ENCODE measurements at places on chromosomes 12 and 14.

DNA sequence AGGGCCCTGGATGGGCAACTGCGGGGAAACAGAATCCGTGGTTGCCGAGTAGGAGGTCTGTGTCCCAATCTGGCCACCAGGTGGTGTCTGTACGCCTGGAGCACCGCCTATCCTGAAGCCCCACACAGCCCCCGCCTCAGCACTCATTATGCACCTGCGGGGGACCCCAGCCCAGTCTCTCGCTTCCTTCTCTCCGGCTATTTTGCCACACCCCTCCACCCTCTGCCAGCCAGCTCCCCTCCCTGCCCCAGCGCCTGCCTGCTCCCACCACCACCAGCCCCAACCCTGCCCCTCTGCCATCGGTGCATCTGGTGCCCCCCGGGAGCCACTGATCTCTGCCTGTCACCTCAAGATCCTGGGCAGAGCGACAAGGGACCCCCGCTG is 2.2 kb upstream of the NXPH4 start:
- peaks cover 40% of the 10 kb centered on the region for H3K4me1 ChIP-seq
- DNase-seq, result peak; percentile 57
- no peak overlapping the region for H3K4me3 ChIP-seq
- no peak overlapping the region for H3K27ac ChIP-seq
- peaks cover 54% of the 10 kb centered on the region for H3K27me3 ChIP-seq
- H3K36me3 ChIP-seq, result peaks cover 21% of the 10 kb centered on the region

GRCh38 chr14:61596990-61597389 is 98.3 kb upstream of the HIF1A start:
- H3K4me3 ChIP-seq, result no peak overlapping the region
- H3K4me1 ChIP-seq, result peaks cover 24% of the 10 kb centered on the region
- DNase-seq, result no peak
- H3K27ac ChIP-seq, result peak overlapping the region; percentile 72

DNA sequence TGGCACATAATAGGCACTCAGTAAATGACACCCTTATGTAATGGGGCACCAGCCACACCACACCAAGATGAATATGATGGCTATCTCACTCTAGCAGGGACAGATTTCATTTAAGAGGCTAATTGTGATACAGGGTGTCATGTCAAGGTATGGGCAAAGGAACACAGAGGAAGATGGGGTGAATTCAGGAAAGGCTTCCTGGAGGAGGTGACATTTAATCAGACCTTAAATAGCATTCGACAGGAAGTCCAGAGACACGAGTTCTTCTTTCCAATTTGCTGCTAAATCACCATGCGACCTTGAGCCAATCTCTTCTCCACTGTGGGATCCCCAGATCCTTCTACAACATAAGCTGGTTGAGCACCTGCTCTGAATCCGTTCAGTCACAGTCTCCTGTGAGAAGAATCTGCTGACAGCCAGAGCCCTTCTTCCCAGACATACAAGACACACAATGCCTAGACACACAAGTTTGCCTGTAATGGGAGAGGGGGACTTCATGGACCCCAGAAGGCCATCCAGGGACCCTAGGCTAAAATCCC is 1.5 kb upstream of the DTX1 start:
- H3K27ac ChIP-seq, result no peak overlapping the region
- peak overlapping the region; percentile 31 for H3K4me3 ChIP-seq
- H3K27me3 ChIP-seq, result no peaks in the 10 kb centered on the region
- no peak for DNase-seq
- H3K36me3 ChIP-seq, result peaks cover 3% of the 10 kb centered on the region
- H3K4me1 ChIP-seq, result peaks cover 4% of the 10 kb centered on the region

DNA sequence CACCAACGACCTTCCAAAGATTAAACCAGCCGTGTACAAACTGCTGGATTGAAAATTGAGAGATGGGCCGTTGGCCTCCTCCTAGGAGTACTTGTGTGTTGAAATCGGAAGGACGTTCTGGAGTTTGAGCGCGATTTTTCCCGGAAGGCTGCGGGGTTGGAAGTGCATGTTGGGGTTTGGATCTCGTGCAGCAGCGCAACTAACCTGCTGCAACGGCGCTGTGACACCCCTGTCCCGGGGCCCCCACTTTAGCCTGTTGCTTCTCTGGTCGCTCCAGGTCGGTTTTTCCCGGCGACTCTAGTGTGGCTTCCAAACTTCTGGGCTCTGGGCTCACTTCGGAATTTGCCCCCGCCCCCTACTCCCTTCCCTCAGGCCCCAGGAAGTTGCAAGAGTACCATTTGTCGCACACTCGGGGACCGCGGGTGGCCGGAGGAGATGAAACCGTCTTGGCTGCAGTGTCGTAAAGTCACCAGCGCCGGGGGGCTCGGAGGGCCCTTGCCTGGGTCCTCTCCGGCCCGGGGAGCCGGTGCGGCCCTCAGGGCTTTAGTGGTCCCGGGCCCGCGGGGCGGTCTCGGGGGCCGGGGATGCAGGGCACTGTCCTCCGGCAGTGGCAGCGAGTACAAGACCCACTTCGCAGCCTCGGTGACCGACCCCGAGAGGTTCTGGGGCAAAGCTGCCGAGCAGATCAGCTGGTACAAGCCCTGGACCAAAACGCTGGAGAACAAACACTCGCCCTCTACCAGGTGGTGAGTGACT is at the start of gene ACSS3:
TSS of gene ACSS3 (plus strand) at position 394 of the 756 bp plus-strand sequence. CDS start at position 436, 42 bp downstream.
- H3K4me1 ChIP-seq, result no peaks in the 10 kb centered on the region
- peaks cover 9% of the 10 kb centered on the region for H3K27me3 ChIP-seq
- peaks cover 3% of the 10 kb centered on the region for H3K36me3 ChIP-seq
- no peak within 1 kb of the TSS for H3K4me3 ChIP-seq

DNA sequence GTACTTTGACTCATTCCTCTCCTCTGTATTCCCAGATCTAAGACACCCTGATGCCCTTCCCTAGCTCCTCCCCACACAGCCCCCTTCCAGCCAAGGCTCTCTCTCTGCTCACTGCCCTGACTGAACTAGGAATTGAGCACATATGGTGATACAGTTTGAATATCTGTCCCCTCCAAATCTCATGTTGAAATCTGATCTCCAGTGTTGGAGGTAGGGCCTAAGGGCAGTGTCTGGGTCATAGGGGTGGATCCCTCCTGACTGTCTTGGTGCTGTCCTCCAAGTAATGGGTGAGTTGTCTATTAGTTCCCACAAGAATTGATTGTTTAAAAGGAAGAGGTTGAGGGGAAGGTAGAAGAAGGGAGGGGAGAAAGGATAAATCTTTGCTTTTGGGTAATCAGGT is 17.4 kb downstream of the CMKLR1 start:
- H3K4me3 ChIP-seq, result no peak overlapping the region
- H3K4me1 ChIP-seq, result peaks cover 28% of the 10 kb centered on the region
- H3K27me3 ChIP-seq, result peaks cover 54% of the 10 kb centered on the region
- peaks cover 3% of the 10 kb centered on the region for H3K36me3 ChIP-seq

DNA sequence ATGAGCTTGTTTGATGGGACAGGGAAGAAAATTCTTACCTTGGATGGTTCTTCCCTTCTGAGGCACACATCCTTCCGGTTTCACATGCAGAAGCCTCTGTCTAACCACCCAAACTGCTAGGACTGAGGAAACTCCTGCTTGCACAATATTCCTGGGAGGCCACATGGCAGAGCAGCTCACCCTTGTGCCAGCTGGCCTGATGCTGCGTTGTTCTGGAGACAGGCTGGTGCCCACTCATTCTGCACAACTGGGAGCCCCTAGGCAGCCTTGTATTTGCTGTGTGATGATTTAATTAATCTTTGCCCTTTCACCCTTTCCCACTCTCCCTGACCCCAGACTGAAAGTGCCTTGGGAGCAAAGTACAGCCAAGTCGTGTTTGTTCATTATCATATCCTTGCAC is 130.8 kb downstream of the RTN1 start:
- H3K4me3 ChIP-seq, result no peak overlapping the region
- H3K4me1 ChIP-seq, result no peaks in the 10 kb centered on the region
- H3K27ac ChIP-seq, result no peak overlapping the region
- H3K27me3 ChIP-seq, result no peaks in the 10 kb centered on the region
- H3K36me3 ChIP-seq, result no peaks in the 10 kb centered on the region

DNA sequence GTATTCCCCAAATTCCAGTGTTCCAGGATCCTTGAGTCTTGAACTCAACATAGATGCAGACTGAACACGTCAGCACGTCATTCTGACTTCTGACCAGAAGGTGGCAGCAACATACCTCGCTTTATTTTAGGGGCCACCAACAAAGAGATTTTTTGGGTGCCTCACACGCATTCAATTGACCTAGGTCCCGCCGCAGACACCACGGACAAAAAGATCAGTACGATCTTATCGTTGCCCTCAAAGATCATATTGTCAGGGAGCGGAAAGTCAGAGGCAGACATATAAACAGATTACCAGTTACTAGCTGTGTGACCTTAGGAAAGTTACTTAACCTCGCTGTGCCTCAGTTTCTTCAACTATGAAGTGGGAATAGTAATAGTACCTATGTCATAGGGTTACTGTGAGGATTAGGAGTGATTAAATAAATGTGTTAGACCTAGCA is 6.5 kb upstream of the PRPH start:
- DNase-seq, result peak; percentile 76
- H3K4me1 ChIP-seq, result peaks cover 2% of the 10 kb centered on the region
- no peaks in the 10 kb centered on the region for H3K36me3 ChIP-seq
- H3K4me3 ChIP-seq, result no peak overlapping the region
- H3K27ac ChIP-seq, result no peak overlapping the region

DNA sequence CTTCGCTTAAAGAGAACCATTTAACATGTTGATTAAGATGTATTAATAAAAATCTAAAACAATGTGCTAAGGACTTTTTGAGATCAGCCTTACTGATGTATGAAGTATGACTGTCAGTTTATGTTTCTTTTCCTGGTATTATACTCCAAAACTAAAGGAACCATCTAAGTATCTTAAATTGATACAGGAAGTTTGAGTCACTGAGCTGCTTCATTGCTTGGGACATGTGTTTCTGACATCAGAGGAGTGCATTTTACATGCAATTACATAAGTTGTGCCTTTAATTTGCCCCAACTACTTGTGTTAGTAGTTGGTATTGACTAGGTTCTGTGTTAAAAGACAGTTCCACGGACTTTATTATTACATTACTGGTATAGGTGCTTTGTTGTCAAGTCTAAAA is 50.9 kb downstream of the PROX2 start:
- H3K36me3 ChIP-seq, result peaks cover 22% of the 10 kb centered on the region
- H3K27me3 ChIP-seq, result no peaks in the 10 kb centered on the region
- H3K27ac ChIP-seq, result no peak overlapping the region

DNA sequence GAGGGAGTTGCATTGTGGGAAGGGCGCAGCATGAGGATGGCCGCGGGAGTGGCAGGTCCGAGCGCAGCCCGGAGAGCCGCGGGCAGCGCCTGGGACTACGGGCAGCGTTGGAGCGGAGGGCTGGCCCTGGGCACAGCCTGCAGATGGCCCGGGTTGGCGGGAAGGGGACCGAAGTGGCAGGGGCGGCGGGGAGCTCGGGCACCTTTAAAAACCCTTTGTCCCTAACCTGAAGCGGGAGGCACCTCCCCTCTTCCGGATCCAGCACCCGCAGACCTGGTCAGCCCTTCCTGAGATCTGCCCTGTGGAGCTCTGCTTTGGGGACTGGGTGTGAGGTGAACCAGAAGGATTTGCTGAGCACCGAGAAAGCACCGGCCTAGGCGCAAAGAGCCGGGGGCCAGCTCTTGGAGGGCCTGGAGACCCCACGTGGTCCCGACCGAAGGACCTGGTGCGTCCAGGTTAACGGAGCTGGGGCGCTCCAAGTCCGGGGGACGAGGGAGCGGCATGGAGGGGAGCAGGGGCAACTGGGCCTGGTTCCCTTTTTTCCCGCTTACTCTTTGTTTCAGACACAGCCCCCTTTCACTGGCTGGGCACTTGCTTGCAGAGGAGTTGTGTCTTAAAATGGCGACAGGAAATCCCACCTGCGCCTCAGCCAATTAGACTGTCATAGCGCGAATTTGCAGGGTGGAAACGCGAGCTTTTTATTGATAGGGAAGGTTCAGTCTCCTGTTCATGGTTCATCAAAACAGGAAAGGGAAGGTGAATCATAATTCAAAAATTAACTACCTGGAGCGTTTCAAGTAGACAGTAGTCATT is 792 bp upstream of the SLC38A1 start:
- peaks cover 5% of the 10 kb centered on the region for H3K36me3 ChIP-seq
- H3K4me3 ChIP-seq, result no peak overlapping the region
- no peaks in the 10 kb centered on the region for H3K27me3 ChIP-seq
- DNase-seq, result peak; percentile 28
- H3K27ac ChIP-seq, result no peak overlapping the region

DNA sequence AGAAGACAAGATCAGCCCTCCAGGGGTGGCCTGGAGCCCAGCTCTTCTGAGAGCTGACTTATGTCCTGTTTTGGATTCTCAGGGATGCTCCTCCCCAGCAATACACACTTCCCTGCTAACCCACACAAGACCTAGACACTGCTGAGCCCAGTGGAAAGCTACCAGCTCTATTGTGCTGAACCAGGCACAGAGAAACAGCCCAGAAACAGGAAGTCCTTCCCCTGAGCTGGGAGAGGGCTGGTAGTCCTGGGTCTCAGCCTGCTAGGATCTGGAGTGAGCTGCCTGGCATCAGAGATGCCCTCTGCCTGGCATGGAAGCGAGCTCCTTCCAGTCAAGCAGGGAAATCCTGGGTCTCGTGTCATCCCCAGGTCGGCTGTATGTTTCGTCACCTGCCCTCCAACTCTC is 1.2 kb upstream of the LAG3 start:
- H3K4me1 ChIP-seq, result peaks cover 60% of the 10 kb centered on the region
- H3K4me3 ChIP-seq, result no peak overlapping the region
- peak overlapping the region; percentile 91 for H3K27ac ChIP-seq
- peaks cover 17% of the 10 kb centered on the region for H3K27me3 ChIP-seq

- no peaks in the 10 kb centered on the region for H3K36me3 ChIP-seq
- no peak overlapping the region for H3K27ac ChIP-seq
- H3K27me3 ChIP-seq, result peaks cover 25% of the 10 kb centered on the region
- no peaks in the 10 kb centered on the region for H3K4me1 ChIP-seq
Measured at GRCh38 chr12:43676183-43676813, 82.3 kb downstream of the PUS7L start.

Data from effector memory CD8-positive, alpha-beta T cell (primary cell).